CD4-positive, alpha-beta T cell treated with Interleukin-4 for 1 hour (primary cell): ENCODE measurements at places on chromosomes 4 and X.
A peak's percentile ranks its signal among the peaks of the same experiment; 100 is the strongest.

DNA sequence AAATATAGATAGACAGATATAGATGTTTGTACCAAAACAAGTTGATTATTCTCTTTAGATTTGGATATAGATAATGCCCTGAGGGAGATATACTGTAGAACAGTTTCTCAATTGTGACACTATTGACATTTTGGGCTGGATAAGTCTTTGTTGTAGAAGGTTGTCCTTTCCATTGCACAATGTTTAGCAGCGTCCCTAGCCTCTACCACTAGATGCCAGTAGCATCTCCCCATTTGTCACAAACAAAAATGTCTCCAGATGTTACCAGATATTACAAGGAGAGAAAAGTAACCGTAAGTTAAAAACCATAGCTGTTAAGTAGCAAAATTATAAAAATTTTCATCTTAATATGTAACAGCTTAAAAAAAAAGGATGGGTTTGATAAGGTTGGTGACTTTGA lies 2595.3 kb downstream of the ARAP2 start:
- DNase-seq: no peak

DNA sequence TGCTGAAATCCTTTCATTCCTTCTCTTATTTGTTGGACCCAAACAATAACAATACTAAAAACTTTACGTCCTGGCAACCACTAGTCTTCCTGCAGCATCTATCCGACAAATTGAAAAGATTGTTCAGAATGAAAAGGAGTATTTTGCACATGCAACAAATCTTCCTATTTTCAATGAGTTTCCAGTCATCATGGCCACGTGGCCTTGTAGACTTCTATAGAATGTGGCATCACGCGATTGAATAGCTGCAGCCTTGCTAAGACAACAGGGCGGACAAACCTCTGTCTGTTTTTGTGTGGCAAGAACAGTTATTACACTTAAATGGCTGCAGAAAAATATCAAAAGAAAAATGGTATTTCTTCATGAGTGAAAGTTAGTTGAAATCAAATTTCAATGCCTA lies 297.9 kb upstream of the LCORL start:
- DNase-seq: no peak

DNA sequence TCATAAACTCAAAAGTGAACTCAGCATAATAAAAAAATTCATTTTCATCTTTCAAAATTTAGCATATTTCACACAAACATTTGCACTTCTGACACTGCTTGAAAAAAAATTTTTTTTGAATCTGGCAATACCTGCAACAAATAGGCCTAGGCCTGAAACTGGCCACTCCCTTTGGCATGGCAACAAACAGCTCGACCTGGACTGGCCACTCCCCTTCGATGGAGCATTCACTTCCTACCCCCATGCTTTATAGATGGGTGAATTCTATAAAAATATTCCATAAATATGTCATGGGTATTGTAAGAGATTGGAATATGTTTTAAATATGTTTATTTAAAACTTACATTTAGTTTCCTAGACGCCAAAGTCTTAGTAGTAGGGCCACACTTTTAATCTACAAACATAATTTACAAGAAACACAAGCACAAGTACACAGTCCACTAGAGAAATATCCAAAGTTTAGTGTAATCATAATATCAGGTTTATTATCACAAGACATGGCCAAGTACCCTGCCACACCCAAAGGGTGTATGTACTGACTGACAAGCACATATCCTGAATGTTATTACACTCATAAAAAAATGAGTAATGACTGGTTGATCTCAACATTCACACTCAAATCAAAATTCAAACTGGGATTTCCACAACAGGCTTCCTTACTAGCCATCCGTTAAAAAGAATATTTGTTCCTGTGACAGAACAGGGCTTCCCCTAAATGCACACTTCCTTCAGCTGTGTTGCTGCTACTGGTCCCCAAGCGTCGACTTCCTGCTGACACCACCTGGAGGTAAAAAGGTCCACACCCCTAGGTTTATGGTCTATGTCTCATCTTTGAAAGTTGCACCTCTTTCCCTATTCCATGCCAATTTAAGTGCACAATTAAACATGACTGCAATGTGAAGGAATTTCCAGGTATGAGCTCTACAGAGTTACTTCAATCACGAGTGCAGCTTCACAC lies 271.5 kb downstream of the NR3C2 start:
- DNase-seq: no peak

DNA sequence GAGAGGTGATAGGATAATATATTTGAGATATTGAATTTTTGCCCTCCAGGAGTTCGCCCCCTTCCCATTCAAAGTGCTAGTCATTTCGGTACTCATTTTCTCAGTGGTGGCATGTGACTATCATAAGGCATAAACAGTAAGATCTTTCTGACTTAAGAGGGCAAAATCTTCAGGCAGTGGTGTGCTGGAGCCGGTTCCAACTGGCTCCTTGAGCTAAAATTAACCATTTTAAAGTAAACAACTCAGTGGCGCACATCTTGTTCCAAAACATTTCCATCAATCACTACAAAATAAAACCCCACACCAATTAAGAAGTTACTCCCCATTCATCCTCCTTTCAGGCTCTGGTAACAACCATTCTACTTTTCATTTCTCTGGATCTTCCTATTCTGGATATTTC lies 43.3 kb downstream of the LUZP4 start:
- no peak for DNase-seq

DNA sequence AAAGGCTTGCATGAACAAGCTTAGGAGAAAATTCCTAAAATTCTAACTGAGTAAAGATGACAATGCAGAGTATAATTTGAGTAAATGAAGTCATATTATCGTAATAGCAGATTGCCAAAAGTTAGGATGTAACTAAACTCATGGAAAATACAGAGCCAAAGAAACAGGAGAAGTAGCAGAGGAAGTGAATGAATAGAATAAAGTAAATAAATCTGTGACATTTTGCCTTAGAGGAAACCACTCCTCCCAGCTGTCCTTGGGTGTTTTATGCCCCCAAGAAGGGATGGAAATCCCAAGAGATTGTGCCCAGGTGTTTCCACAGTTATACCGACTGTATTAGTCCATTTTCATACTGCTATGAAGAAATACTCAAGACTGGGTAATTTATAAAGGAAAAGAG lies 1.9 kb upstream of the BMX start:
- no peak for DNase-seq

- no peak for DNase-seq
Observed at GRCh38 chr4:154123897-154124296, 335.0 kb upstream of the SFRP2 start.

- no peak for DNase-seq
Observed at GRCh38 chrX:123740006-123740405, 7.2 kb upstream of the THOC2 start.

DNA sequence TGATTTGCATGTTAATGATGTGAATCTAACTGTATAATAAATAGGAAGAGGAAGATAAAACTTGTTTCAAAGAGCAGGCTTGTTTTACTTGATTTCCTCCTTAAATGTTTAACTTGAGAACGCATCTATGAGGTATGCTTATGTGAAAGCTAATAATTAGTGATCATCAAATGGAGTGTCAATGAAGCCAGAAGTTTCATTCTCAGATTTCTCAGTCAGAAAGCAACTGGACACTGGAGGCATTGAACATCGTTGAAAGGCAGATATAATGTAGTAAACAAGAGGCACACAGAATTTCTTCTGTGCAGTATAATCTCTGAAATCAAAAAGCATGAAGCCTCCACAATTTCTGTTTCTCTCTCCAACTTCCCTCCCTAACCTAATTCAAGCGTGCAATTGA lies 672.9 kb downstream of the ADGRL3 start:
- DNase-seq: no peak

- no peak for DNase-seq
Observed at GRCh38 chrX:24276015-24276414, 37.9 kb downstream of the SUPT20HL2 start.

DNA sequence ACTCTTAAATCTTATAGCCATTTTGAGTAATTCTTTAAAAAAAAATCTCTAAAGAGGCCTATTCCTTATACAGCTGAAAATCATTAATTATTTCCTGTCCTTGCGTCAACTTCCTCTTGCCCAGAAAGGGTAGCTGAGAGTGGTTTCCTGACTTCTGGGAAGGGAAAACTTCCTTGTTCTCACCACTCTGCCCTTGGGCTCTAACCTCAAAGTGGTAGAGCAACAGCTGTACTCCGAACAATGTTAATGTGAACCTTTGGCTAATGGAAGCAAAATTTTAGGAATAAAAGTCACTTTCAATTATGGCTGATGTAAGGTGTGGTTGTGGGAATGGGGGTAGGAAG lies 15.3 kb downstream of the KLHL2 start:
- DNase-seq: no peak

DNA sequence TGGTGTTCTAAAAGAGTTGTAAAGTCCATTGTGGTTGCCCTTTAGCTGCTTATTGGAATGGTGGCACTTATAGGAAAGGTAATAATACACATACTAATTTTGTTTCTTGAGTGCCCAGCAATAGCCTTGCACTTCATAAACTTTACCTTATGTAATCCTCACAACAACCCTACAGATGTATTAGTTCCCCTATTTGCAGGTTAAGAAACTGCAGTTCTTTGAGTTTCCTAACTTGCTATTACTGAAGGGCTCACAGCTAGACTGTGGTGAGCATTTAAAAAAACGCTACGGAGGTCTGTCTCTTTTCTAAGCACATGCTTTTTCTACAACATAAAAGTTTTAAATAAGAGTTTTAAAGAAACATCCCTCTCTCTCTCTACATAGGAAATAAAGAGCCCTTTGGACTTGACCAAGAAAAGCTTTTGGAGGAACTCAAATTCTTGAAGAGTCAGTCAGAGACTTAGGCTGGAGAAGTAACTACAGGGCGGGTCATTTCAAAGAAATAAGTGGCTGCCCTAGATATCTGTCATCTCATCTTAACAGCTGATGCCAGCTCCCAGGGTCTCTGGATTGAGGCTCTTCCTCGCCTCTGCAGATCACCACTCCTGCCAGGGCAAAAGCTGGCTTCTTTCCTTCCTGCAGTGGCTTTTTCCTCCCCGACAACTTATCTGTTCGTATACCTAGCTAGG lies 42.0 kb upstream of the FBXW7 start:
- no peak for DNase-seq

DNA sequence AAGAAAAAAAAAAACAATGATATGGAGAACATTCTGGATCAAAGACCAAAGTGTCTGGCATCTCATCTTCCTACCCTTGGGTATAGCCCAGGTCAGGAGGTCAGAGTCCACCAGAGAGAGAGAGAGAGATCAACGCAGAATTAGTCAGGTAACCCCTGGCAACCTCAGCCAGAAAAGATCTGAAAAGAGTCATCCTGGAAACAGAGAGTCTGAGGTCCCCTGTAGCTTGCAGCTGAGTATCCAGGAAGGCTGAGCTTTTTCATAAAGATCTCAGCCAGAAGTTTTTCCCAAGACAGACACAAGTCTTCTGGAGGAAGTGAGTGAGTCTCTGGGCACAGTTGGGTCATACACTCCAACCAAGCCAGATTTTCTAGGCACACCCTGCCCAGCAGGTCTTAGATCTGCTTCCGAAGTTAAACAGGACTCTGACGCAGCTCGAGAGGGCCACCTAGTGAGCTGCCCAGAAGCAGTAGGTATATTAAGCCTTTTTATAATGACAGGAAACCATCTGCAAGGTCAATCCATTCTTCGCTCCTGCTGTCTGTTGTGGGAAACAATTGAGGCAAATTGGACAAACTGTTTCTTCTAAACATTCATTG lies 35.7 kb downstream of the ACE2 start:
- DNase-seq: peak; percentile 19

DNA sequence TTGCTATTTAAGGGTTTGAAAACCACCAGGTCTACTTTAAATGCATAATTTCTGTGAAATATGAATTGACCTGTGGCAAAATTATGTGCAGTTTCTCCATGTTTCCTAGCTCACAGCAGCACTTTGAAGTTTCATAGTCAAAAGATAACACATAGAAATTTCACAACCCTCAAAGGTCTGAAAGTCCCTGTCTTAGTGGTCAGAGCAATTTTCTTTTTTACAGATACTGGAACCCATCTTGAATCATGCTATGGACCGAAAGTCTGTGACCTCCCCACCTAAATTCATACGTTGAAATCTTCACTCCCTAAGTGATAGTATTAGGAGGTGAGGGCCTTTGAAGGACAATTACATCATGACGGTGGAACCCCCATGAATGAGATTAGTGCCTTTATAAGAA lies 240.4 kb upstream of the BMP3 start:
- DNase-seq: no peak

- DNase-seq: no peak
Observed at GRCh38 chrX:149571770-149572169, 15.5 kb downstream of the MAGEA9B start.
